ENCODE measurements at places on chromosomes 1 and 21.

GRCh38 chr1:110765640-110766335, 91.0 kb upstream of the KCNA3 start:
- no peak for DNase-seq

GRCh38 chr1:169110236-169110635, 3.7 kb downstream of the ATP1B1 start:
- DNase-seq = no peak

GRCh38 chr1:157198619-157199420, 60.6 kb upstream of the ETV3 start:
- no peak for DNase-seq

DNA sequence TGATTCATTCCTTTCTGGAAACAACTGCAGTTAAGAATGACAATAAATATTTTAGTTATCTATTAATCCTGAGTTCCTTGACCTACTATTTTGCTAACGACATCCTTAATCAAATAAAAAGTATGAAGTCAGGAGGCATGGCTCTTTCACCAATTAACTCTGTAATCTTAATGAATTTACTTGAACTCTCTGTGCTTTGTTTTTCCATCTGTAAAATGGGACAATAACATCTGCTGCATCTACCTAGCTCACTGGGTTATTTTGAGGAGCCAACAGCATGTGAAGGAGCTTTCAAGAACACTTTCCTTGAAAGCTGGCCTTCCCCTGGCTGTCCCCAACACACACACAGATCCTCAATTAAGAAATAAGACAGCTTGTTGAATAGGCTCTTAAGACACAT, 47.9 kb downstream of the COLGALT2 start:
- no peak for DNase-seq

GRCh38 chr1:99252630-99253029, 11.7 kb upstream of the PLPPR4 start:
- no peak for DNase-seq

DNA sequence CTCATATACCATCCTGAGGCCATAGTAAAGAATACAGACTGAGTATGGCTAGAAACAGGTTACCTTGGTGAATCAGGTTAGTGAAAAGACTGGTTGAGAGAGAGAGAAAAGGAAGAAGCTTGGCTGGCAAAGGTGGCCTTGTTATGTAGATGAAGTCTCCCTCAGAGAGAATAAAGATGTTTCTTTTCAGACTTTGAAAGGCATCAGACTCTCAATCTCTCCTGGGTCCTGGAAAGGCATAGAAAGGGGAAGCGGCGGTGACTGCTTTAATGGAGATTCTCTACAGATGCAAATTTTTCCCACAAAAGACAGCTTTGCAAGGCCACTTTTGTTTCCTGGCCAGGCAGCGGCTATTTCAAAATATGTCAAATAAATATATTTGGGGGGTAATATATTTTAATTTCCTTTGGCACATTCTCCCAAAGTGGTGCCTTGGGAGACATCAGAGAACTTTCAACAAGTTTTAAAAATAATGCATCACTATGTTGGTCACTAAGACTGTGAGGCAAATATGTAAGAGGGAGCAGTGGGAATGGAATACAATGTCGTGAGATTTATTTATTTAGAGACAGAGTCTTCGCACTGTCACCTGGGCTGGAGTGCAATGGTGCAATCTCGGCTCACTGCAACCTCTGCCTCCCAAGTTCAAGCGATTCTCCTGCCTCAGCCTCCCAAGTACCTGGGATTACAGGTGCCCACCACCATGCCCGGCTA, 46.1 kb downstream of the NPHS2 start:
- no peak for DNase-seq

DNA sequence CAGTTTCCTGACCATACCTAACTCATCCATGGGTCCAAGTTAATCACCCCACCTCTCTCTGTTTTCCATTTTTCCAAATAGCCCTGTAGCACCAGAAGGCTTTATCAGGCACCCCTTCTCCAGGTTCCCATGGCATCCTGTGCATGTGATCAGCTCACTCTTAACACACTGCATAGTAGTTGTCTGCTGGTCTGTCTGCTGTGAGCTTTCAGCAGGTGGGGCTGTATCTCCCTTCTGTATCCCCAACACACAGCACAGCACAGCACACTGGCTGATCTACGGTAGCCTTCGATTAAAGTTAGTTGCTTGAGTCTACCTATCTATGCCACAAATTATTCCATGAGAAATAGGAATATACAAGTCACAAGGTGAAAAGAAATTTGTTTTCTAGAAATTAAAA, 54.3 kb upstream of the C1orf198 start:
- DNase-seq = no peak

DNA sequence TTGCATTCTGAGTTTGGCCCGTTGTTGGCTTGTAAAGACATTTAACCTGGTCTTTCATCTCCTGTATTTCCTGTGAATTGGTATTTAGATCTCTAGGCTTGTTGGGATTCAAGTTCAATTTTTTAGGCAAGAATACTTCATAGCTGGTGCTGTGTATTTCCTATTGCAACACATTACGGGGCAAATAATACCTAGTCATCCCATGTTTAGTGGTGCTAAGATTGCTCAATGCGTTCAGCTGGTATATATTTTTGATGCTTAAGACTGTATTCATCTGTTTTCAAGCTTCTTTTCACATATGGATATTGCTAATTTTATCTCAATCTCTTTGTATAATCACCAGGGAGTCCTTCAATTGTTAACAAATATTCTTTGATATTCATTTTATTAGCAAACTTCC, 87.5 kb upstream of the ZBTB18 start:
- no peak for DNase-seq

- no peak for DNase-seq
Observed at GRCh38 chr1:175960169-175960568, 216.8 kb upstream of the TNR start.

DNA sequence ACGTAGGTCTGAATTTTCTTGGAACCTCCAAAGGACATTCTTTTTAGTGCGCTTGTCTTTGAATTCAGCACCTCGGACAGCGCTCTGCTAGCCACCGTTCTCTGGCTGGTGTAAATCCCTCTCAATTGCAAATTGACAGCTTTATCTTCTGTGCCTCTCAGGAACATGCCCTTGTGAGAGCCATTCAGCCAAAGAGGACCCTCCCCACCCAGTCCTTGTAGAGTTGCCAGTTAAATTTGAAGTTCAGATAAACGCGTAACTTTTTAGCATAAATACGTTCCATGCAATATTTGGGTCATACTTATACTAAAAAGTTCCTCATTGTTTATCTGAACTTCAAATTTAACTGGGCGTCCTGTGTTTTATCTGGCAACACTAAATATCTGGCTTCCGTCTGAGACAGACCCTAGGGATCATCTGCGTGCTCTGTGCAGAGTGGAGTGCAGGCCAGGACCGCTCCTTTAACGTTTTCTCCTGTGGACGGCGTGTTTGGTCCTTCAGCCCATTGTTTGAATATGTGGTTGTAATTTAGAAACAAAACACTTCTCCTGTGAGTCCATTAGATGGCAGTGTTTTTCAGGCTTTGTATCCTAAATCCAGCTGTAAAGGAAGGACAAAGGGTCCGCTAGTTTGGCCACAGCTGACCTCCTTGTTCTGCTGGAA, 7.0 kb downstream of the KCNAB2 start:
- peak; percentile 81 for DNase-seq

All from ecto neural progenitor cell (in vitro differentiated cells).